ENCODE measurements at places on chromosomes 11 and 22.

- peak; percentile 94 for DNase-seq
Observed at GRCh38 chr11:117327567-117328374, at the start of gene CEP164. CEP164 (plus strand) TSS chr11:117327854; CDS start chr11:117338587, 10,733 bp downstream.

- DNase-seq, result no peak
Observed at GRCh38 chr22:29701155-29701999, 18.4 kb upstream of the CABP7 start.

DNA sequence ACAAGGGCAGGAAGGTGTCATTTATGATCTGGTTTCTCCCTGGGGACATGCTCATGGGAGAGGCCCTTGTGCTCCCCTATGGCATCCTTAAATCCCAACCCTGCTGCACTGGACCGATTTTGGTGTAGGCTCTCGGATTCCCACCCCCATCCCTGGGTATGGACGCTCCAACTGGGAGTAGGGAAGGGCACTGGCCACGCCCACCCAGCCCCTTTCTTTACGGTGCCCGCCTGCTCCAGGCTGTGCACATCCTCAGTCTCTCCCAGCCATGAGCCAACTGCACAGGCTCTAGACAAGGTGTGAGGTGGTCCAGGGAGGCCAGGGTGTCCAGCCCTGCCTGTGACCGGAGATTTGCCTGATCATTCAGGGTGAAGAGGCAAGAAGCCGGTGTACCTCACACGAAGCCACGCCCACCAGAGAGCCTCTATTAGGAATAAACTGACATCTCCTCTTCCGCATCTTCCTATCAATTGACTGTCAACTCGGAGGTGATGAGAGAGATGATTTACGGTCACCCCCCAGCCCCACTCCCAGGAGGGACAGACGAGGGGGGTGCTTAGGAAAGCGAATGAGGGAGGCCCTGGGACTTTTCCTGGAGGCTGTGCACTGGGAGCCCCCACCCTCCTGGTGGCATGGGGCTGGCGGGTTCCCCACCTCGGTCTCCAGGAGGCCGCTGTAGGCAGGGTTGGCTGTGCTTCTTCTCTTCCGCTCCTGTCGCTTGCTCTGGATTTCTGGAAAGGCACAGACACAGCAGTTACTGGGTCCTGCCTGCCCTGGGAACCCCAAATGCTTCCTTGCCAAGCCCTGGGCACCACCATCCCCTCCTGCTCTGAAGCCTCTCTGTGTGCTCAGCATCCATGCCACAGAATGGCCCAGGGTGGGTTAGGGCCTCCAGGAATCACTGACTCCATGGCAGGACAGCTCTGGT lies 116.7 kb downstream of the PHF21B start:
- no peak for DNase-seq

- no peak for DNase-seq
Observed at GRCh38 chr22:48309836-48310235, 1517.8 kb downstream of the BRD1 start.

- DNase-seq, result no peak
Observed at GRCh38 chr22:38950527-38951295, 6.7 kb upstream of the APOBEC3A start.

DNA sequence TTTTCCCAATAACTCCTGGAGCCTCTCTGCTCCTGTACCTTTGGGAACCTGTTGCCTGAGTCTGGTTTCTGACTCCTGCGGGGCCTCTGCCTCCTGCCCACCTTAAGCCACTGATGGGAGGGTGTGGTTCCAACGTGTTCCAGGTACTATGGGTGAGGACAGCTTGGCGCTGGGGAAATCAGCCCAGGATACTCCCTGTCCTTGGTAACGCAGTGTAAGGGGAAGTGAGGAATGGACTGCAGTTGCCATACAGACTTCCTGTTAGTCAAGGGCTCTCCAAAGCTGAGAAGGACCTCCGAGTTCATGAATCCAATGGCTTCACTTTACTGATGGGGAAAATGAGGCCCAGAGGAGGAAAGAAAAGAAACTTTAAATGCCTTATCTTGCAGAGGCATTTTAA lies 1.2 kb upstream of the MARK2 start:
- DNase-seq, result no peak
